HCT116 (cell line): ENCODE measurements at places on chromosomes 2 and 18.
A peak's percentile ranks its signal among the peaks of the same experiment; 100 is the strongest.

GRCh38 chr18:57921708-57922107, 118.6 kb upstream of the ATP8B1 start:
- peak; percentile 23 for DNase-seq

- no peak for DNase-seq
Observed at GRCh38 chr18:55007602-55008001, 48.3 kb upstream of the CCDC68 start.

- no peak for DNase-seq
Observed at GRCh38 chr2:105746177-105747080, 1.7 kb downstream of the NCK2 start.

DNA sequence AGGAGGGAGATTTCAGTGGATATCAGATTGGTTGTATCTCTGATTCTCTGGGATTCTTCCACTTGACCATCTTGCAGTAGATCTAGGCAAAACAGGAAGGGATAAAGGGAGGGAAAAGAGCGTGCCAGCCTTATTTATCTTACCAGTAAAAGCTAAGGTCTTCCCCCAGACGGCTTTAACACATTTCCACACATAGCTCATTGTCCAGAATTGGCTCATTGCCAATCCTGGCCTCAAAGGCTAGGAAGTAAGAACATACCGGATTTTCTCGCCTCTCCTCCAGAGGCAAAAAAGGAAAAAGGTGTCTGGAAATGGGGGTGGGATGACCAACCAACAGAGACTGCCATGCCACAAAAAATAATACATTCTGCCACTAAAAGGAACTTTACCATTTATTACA, 411.6 kb upstream of the NRP2 start:
- no peak for DNase-seq

DNA sequence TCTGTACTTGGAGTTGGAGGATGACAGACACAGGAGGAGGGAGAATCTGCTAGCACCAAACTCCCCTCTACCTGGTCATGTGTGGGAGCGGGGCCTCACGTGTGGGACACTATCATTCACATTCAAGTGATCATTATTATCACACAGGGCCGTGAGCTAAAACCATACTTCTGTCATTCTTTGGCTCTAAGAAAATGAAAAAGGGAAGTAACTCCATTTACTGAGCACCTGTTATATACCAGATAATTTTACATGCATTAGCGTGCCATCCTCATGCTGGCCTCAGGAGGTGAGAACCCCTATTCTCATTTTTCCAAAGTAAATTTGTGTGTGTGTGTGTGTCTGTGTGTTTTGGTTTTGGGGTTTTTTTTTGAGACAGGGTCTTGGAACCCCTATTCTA, 150.1 kb downstream of the GLI2 start:
- no peak for DNase-seq

- no peak for DNase-seq
Observed at GRCh38 chr2:27730261-27730662, 41.3 kb upstream of the MRPL33 start.

- DNase-seq = no peak
Observed at GRCh38 chr2:55587-56448, 9.5 kb upstream of the FAM110C start.

- DNase-seq = no peak
Observed at GRCh38 chr2:56582570-56582969, 398.8 kb downstream of the CCDC85A start.

DNA sequence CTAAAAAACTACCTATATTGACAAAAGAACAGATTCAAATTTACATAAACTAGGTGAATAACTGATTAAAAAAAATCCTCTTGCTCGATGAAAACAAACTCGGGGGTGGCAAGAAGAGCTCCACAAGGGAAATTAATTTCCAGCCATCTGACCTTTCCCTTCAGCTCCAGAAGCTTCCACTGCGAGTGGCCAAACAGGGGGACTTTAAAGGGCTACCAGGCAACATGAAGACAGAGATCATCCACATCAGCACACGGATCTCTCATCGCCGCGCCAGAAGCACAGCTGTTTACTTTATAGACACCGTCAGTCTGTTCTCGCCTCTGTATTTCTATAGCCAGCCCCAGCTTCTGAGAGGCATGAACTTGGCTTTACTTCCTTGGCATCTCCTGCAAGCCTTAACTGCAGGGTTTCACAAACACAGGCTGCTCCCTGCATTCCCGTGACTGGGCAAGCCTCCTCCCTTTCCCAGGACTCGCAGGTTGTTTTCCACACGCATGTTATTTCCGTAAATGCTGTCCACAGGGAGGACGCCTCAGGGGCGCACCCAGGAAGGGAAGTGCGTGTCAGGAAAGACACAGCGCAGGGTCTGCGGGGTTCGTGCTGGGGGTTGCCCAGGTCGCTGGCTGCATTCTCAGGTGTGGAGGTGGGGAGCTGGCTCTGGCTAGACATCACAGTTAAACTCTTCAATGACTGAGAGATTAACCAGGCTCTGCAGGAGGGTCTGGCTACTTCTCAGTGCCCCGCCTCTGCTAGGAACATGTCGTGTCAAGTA, 85.0 kb downstream of the USP40 start:
- DNase-seq = no peak

GRCh38 chr18:3666526-3667254, 216.7 kb downstream of the TGIF1 start:
- DNase-seq = no peak

DNA sequence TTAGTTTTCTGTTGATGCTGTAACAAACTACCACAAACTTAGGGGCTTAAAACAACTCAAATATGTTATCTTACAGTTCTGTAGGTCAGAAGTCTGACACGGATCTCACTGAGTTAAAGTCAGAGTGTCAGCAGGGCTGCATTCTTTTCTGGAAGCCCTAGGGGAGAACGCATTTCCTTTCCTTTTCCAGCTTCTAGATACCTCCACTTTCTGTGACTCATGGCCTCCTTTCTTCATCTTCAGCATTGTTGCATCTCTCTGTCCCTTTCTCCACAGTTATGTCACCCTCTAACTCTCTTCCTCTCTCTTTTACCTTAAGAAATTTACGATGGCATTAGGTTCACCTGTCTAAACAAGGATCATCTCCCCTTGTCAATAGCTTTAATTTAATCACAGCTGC, 13.3 kb upstream of the PPP4R1 start:
- no peak for DNase-seq

- no peak for DNase-seq
Observed at GRCh38 chr18:23268641-23269040, 133.4 kb downstream of the CABLES1 start.

DNA sequence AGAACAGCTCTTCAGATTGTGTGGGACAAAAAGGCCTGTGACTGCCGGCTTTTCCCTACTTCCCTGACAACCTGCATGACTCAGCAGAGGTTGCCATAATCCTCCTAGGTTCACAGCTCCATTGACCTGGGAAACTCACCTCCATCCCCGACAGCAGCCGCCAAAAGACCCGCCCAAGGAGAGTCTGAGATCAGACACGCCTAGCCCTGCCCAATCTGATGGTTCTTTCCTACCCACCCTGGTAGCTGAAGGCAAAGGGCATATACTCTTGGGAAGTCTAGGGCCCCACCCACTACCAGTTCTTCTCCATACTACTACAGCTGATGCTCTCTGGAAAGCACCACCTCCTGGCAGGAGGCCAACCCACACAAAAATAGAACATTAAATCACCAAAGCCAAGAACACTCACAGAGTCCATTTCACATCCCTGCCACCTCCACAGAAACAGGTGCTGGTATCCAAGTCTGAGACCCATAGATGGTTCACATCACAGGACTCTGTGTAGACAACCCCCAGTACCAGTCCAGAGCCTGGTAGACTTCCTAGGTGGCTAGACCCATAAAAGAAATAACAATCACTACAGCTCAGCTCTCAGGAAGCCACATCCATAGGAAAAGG, 140.6 kb downstream of the NETO1 start:
- DNase-seq = no peak

DNA sequence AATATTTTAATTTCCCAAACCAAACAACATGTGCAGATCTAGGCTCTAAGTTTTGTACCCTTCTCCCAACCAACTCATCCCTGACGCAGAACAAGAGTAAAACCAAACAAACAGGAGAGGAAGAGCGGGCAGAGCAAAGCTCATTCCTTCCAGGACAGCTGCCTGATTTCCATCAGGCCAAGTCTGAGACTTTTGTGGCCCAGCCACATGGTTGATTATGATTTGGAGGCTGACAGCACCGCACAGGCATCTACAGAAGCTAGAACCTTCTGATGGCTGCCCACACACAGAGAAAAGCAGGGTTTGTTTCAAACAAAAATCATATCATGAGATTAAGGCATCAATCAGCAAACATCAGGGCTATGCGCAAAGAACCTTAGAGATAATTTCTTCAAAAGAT, 262.6 kb downstream of the TNS1 start:
- DNase-seq = no peak

- DNase-seq = no peak
Observed at GRCh38 chr18:21513292-21513691, 87.2 kb downstream of the ESCO1 start.

GRCh38 chr18:8350628-8351027, 258.6 kb upstream of the RAB12 start:
- DNase-seq = no peak

GRCh38 chr2:43774617-43775016, 778 bp downstream of the DYNC2LI1 start:
- DNase-seq = no peak

DNA sequence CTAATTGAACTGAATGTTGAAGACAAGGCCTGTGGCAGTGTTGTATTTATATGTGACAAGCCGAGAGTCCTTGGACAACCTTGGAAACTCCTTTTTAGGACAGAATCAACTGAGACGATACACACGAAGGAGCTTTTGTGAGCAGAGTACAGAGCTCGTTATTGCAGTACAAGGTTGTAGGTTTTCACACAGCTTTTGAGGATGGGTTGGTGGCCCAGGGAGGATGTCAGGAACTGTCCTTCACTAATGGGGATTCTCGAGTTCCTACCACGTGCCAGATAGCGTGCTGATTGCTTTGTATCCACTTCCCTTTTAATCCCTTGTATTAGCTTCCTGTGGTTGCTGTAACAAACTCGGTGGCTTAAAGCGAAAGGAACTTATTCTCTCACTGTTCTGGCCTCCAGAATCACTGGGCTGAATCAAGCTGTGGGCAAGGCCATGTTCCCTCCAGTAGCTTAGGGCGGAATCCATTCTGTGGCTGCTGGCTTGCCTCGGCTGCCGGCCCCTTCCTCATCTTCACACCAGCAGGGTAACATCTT, 20.2 kb downstream of the INPP4A start:
- DNase-seq = no peak

DNA sequence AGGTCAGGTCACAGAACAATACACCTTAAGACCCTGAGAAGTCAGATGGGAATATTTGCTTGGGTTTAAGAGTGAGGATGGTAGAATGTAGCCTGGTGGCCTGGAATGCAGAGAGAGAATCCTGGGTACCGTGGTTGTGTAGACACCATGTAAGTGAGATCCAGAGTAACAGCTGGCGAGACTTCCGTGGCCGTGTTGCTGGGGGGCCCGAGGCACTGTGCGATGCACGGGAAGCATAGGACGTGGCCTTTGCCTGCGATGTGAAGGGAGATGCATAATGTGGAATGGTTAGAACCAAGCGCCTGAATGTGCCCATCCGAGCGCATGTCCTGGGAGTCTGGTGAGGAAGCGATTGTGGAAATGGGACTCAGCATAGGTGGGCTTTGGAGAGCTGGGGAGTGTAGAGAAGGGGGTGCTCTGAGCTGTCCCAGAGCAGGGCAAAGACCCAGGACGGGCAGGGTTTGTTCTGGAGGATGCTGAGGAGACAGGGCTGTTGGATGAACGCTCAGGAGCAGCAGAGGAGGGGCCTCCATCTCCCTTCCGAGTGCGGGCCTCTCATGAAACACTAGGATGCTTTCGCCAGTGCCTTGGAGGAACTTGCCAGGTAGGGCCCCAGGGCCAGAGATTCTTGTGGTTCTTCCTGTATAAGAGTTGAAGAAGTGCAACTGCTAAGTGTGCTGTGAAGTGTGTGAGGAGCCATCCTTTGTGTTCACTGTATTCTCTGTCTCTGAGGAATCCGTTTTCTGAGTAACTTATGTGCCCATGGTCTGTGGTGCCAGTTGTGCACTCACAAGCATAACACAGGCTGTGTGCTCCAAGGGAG, 7.1 kb downstream of the RNF144A start:
- DNase-seq = no peak

GRCh38 chr2:139160836-139161235, 380.6 kb upstream of the NXPH2 start:
- no peak for DNase-seq

DNA sequence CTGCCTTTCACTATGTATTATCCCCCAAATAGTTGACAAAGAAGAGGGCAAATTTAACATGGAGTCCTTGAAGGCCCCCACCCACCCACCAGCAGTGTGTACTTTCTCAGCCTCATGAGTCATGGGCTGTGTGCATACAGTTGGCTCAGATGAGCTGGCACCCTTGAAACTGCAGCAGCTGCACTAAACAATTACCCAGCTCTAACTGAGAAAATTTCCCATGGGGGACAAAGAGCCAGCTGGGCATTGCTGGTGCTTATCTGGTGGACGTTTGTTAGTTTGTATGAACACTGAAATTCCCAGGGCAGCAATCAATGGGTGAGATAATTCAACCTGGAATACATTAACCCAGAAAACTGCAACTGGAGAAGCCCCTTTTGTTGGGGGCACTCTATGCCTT, 131.7 kb downstream of the GCA start:
- DNase-seq = no peak

GRCh38 chr2:121038891-121039616, 245.9 kb downstream of the TFCP2L1 start:
- no peak for DNase-seq

DNA sequence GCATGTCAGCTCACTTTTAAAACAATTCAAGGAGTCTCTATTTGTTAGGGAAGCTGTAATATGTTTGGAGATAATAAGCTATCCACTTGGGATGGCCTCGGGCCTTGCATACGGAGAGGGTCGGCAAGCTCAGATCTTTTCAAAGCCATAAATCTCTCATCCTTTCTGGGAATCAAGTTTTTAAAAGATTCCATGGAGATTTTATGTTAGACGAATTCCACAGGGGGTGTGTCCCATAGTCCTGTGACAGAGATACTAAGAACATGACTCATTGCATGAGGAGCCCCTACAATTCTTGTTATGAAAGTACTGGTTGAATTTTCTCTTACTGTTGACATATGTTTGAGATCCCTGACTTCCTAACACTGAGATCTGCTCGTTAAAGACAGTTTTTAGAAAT, 108.7 kb downstream of the FEZ2 start:
- no peak for DNase-seq

- DNase-seq = peak; percentile 46
Observed at GRCh38 chr2:217652761-217653639, 349.8 kb downstream of the TNS1 start.

DNA sequence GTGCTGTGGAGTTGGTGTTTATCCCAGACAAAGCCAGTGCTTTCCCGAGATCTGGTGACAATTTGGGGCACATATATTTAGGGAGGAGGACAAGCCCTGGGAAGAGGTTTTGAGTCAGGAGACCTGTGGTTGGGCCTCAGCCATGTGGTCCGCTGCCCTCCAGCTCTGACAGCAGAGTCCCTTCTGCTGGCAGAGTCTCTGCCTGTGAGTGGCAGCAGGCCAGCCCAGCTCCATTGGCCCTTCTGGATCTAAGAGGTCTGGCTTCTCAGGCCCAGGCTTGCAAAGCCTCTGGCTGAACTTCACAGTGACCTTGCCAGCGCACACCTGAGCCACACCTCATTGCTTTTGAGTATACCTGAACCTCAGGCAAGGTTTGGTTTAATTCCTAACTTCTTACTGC, 115.3 kb downstream of the BCL2L11 start:
- DNase-seq = no peak
